ENCODE measurements at places on chromosomes 2 and 18. TPM values are rescaled to one million over a fixed set of nuclear protein-coding genes. Genes with fewer than 3 reads are reported as not detected.
A peak's percentile ranks its signal among the peaks of the same experiment; 100 is the strongest.

DNA sequence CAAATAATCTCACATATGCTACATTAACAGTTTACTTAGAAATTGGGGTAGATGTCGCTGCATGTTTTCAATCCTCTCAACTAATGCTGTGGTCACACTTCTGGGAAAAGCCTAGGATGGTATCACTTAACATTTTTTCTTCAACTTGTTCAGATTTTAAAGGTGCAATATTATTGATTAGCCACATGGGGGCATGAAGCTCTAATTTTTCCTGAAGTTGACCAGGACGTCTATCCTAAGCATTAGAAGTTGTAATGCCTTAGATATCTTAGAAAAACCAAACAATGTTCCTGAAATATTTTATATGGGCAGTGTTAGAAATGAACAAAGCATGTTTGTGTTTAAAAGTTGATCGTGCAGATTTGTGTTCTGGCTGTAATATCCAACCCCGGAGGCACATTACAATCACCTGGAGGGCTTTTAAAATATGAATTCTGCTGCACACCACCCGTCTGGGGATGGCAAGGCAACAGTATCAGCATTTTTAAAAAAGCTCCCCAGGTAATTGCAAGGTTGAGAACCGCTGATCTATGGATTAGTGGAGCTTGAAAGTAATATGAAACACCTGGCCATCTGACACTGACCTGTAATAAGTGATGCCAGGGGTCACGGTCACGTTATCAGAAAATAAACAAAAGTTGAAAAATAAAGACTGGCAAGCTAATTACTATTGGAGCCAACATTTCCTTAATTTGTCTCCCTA, 100.5 kb upstream of the LMAN1 start:
- DNase-seq, result peak; percentile 25

DNA sequence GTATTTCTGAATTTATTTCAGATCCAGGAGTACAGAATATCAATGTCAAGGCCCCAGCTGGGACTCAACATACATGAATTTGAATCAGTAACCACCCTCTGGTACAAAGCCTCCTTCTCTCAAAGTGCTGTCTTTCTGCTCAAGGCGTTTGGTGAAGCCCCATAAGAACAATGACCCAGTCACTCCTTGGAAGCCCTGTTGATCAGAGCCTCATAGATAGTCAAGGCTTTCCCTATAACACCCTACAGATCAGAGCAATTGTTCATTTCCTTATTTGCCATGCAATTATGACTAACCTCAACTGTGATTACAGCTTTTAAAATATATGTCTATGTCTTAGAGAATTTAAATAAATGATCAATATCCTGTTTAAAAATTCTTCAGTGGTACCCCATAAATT, 159.1 kb upstream of the CREB1 start:
- peak; percentile 52 for DNase-seq

Gene SERTAD2
- total RNA-seq, result 4.8 TPM

Gene IL1RL1
- not detected for total RNA-seq

Gene LRRTM1
- total RNA-seq, result not detected

Measured in HT1080 (cell line).